ENCODE measurements at places on chromosomes 11 and 22.

- no peak for DNase-seq
Measured at GRCh38 chr11:34459507-34460162, 20.9 kb downstream of the CAT start.

DNA sequence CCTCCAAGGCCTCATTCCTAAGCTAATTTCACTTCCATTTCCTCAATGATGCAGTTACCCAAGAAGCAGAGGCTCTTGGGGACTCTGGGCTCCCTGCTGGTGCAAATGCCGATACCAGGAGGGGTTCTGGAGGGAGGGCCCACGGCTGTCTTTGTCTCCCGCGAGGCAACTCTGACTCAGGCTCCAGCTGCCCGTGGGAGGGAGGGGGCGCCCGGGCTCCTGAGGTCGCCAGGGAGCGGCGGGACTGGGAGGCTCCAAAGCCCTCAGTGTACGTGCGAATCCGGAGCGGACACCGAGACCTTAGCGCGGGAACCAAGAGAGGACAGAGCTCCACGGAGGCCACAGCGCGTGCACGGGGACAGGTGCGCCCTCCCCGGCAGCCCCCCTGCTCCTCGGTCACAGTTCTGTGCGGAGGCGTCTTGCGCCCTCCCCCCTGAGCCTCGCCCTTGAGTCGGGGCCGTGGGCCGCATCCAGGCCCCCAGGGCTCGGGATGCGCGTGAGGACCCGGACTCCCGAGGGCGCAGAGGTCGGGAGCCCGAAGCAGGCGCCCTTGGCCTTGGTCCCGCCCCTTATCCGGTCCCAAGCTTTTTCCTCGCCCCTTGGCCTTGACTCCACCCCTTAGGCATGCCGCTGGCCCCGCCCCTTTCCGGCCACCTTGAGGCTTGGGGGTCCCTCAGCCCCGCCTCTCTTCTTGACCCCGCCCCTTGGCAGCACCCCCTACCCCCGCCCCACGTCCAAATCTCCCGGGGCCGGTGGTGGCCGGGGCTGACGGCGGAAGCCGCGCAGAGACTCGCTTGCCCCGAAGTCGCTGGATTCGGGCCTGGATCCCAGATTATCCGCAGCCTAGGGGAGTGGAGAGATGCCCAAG, 4.7 kb upstream of the SHISA8 start:
- no peak for DNase-seq

DNA sequence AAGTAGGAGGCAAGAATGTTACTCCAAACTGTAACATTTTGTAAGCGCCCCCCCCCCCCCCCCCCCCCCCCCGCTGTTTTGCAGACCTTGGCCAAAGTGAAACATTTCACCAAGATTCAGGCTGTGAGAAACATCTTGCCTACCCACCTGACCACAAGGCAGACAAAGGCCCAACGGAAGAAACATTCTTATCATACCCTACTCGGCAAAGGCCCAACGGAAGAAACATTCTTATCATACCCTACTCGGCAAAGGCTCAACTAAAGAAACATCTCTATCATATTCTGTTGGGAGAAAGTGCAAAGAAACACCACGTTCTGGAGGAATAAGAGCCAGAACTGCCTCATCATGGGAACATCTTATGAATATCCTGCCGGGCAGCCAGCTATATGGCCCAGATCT, 117.1 kb downstream of the JRKL start:
- DNase-seq: no peak

DNA sequence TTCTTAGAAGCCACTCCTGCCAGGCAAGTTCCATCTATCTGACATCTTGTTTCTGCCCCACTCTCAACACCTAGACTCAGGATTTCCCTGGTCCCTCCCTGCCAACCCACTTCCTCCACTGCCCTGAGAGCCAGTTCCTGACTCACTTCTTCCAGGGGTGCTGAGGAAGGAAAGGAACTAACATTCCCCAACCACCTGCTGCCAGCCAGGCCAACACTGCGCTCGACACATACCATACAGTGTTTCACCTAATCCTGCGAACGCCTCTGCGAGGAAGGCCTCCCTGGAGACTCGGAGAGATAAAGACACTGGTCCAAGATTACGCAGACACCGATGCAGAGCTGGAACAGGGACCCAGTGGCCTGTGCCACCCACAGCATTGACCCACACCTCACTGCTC, 40.2 kb downstream of the MICAL3 start:
- no peak for DNase-seq

- no peak for DNase-seq
Measured at GRCh38 chr11:68274306-68274705, 2.5 kb upstream of the C11orf24 start.

DNA sequence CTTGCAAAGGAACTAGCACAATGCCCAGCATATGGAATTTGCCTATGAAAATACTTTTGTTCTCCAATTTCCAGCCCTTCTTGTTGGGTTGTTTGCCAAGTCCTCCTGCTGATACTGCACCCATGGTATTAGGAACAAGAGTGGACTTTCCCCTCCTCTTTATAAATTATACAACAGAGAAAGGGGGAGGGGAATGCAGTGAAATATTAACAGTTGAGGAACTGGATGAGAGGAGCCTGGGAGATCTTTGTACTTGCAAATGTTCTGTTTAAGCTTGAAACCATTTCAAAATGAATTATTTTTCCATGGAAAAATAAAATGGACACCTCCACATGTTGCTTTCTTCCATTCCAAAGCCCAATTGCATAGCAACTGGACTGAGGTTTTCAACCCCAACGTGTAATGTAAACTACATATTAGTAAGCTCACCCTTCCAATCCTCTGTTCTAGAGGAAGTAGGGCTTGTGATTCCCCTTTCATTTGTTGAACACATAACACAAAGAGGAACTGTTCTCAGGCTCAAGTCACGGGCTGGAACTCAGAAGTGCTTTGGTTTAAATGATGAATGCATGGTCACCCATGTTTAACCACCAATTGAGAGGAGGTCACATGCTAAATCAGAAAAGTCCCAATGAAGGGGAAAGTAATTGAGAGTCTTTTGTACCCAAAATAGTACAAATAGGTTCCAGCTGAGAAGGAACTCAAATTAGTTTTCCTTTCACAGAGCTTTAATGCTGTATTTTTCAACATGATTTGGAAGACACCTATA, 66.2 kb upstream of the ZC3H12C start:
- DNase-seq: no peak

- DNase-seq: no peak
Measured at GRCh38 chr22:37999236-37999635, 14.9 kb upstream of the SOX10 start.

- DNase-seq: no peak
Measured at GRCh38 chr11:99911116-99911515, 776.0 kb upstream of the ARHGAP42 start.

DNA sequence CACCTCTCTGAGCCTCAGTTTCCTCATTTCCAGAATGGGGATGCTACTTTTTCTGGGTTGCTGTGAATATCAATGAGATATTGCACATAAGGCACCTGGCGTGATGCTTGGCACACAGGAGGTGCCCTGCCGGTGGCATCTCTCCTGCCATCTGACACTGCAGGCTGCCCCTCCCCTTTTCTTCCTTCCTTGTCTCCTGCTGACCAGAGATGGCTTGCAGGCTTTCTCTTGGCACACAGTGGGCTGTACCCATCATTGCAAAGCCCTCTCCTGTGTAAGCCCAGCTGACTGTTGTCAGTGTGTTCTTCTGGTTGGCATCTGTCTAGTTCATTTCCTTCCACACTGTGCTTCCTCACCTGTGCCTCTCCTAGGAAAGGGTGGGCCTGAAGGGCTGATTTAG, 91.7 kb downstream of the MYO18B start:
- no peak for DNase-seq

DNA sequence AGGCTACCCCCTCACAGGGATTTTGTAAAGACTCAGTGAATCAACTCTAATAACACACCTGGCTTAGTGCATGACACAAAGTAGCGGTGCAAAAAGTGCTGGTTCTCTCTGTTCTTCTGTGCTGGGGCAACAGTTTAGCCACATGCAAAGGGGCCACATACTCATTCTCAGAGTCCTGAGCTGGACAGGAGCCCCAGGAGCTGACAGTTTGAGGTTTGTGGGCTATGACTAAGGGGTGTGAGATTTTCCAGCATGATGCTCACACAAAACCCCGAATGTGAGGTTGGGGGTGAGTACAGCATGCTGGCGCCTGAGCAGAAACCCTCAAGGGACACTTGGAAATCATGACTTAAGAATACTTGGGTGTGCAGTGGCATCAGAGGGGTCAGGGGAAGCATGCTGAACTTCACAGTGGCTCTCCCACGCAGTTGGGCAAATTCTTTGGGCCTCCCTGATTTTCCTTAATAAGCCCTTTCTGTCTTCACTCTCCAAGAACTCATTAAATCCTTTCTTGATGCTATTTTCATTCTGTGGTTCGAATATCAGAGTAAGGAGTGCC, 31.0 kb downstream of the TMPRSS5 start:
- no peak for DNase-seq

DNA sequence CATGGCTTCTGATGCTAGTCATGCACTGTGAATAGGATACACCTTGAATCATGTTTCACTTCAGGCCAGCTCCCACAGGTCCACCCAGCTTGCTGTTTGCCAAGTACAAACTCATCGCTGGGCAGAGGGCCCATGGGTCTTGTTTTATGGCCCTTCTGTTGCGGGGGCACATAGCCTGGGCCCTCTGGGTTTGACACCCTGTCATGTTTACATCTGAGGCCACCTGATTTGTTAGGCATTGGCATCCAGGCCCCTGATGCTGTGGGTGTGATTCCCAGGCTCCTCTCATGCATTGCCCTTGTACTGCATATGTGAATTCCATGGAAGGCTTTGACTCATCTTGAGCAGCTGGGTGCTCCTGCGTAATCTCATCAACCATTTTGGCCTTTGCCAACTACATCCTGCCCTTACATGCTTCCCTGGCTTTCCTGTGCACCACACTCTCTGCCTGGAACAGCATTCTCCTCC, 32.6 kb downstream of the PPFIBP2 start:
- DNase-seq: no peak

DNA sequence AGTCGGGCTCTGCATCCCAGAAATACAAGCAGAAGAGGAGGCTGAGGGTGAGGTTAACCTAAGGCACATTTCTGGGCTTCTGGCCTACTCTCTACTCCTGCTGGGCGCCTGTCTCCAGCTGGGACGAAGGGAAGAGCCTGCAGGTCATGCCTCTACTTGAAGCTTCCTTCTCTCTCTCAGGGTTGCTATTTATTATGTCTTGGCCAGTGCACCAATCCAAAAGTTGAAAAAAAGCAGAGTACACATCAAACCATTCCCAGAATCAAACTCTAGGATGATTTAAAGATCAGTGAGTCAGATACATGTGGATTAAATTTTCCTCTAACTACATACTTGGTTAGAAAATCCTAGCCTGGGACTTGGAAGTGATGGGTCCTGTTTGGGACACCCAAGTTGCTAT, 60.2 kb upstream of the CDON start:
- DNase-seq: no peak

DNA sequence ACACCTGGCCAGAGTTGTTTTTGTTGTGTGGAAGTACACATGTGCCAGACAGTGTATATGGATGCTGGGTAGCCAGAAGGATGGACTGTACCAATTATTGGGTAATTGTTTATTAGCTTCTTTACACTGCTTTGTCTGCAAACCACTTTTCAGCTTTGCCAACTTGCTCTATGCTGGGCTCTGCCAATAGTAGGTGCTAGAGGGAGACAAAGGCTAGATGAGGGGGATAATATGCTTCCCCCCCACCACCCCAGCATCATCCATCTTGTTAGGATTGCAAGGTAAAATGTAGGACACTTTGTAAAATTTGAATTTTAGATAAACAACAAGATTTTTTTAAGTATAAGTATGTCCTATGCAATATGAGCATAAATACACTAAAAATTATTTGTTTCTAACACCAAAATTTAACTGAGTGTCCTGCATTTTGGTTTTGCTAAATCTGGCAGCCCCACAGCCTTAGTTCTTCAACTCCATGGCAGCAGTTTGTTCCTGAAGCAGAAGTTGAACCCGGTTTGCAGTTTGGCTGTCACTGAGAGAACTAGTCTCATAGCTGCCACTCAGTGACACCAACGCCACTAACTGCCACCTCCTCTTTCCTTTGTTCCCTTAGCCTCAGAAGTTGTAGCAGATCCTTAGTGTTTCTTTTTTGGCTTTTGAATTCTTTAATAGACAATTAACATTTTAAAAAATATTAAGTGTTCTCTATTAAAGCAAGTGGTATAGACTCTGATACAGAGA, 78.8 kb downstream of the CCDC81 start:
- DNase-seq: no peak

DNA sequence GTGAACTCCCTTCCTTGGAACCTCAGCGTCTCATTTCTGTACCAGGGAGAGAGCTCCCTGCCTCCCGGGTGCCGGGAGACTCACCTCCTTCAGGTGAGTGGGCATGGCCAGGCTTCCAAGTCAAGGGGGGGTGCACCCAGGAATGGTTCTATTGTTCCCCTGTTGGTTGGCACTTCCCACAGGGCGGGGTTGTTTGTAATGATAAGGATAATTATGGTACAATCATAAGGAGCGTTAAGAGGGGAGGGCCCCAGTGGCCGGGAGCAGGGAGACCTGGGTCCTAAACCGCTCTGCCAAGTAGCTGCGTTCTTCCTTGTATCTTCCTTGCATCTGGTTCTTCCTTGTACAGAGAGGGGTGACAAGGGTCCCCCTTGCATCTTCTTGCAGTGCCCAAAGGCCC, 79.1 kb downstream of the LRRC32 start:
- DNase-seq: no peak

DNA sequence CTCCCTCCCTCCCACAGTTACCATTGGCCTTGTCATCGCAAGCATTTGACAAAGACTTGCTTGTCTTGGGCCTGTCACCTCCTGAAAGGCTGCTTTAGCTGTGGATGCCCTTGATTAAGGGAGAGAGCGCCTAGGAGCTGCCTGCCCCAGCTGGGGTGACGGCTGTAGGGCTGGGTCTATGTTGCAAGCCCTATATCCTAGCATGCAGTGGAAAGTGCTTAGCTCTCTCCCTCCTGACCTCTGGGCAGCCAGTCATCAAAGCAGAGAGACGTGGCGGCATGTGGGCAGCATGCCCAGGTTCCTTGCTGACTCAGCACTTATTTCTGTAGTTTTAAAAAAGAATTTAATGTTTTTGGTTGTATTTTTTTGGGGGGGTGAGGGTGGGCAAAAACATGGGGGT, 75.9 kb downstream of the BARX2 start:
- no peak for DNase-seq

DNA sequence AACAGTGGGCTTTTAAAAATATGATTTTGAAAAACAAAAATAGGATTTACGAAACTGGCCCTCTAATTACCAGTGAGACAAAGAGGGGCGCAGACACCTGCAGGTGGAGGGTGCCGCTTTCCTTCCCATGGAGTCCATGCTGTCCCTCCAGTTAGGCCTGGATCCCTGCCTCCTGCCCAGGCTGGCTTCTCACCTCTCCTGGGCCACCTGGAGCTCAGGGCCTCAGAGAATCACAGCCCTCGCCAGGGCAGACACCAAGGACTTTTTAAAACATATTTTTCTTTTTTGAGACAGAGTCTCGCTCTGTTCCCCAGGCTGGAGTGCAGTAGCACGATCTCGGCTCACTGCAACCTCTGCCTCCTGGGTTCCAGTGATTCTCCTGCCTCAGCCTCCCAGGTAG, 1437.2 kb downstream of the TBC1D22A start:
- DNase-seq: no peak

GRCh38 chr11:46918083-46918787, at the start of gene LRP4:
Gene LRP4, minus strand, starts transcription at chr11:46918550. Its CDS starts 171 bp downstream, at chr11:46918379.
- DNase-seq: no peak

GRCh38 chr11:76453248-76453647, 8.4 kb downstream of the EMSY start:
- DNase-seq: no peak

- DNase-seq: no peak
Measured at GRCh38 chr11:31617246-31617645, 107.7 kb downstream of the ELP4 start.

- no peak for DNase-seq
Measured at GRCh38 chr11:88538098-88538497, 200.6 kb upstream of the CTSC start.

GRCh38 chr11:10807493-10808234, 1.1 kb downstream of the EIF4G2 start:
- DNase-seq: no peak
